Stimulated activated CD8-positive, alpha-beta memory T cell treated with anti-CD3 and anti-CD28 coated beads, Interleukin-4, amount 100 ng/mL, for 24 hours (primary cell): ENCODE measurements at places on chromosomes 7 and 10.

DNA sequence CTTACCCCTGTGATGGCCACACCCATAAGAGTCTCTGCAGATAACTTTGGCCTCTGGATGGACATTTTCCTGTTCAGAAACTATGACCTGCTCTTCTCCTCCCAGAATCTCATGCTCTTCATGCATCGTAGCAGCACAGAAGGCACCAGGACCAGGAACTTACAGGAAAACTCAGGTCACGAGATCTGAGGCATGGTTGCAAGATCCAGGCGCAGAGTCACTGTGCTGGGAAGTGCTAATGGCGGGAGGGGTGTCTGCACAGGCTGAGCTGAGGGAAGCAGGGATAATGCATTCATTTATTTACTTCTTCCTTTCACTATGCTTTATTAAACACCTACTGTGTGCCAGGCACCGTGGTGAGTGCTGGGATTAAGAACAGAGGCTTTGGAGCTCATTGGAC lies 48.2 kb upstream of the LOXL4 start:
- DNase-seq = no peak

- DNase-seq = no peak
Measured at GRCh38 chr10:132457328-132458070, 60.5 kb downstream of the PWWP2B start.

DNA sequence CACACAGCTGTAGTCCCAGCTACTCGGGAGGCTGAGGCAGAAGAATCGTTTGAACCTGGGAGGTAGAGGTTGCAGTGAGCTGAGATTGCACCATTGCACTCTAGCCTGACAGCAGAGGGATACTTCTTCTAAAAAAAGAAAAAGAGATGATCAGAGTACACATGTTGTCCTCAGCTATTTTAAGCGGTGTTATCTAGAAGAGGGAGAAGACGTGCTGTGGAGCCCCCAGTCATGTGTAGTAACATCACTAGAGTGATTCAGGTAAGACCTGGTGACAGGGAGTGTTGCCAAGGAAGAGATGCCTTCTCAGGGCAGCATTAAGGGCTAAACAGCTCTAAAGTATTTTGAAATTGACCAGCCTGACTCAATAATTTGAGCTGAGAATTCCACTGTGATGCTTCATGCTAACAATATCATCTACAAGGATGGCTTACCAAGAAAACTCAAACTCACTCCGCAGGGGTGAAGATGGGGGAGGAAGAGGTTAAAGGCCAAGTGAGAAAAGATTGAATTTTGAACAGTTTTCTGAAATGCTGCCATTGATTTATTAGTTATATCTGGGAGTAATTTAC lies 97.4 kb downstream of the KLF6 start:
- DNase-seq = no peak

- no peak for DNase-seq
Measured at GRCh38 chr7:99004216-99004615, 125.9 kb downstream of the TRRAP start.

GRCh38 chr7:111356941-111357340 lies 205.4 kb downstream of the IMMP2L start:
- DNase-seq = no peak

DNA sequence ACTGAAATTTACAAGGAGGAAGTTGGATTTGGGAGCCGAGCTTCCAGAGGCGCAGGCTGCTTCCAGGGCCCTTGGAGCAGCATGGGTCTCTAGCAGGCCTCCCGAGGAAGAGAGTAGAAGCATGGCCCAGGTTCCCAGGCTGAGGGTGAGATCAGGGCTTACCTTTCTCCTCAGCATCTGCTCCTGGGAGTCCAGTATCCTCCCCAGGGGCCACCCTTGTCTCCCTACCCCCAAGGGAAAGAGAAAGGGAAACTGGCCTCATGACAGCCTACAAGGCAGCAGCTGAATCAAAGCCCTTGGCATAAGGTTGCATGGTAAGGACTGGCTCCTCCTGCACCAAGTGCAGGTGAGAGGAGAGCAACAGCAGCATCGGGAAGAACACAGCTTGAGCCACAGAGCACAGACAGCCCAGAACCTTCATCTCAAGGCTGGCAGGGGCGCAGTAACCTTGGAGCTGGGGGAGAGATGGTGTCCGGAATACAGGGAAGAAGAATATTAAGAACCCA lies 114.5 kb downstream of the MARCHF5 start:
- no peak for DNase-seq

- no peak for DNase-seq
Measured at GRCh38 chr7:69652947-69653701, 54.8 kb downstream of the AUTS2 start.

GRCh38 chr10:84608126-84608525 lies 279.7 kb downstream of the CCSER2 start:
- no peak for DNase-seq

- DNase-seq = no peak
Measured at GRCh38 chr10:127968659-127969058, 61.8 kb downstream of the PTPRE start.

GRCh38 chr10:74179111-74179710 lies 28.2 kb downstream of the ADK start:
- no peak for DNase-seq

DNA sequence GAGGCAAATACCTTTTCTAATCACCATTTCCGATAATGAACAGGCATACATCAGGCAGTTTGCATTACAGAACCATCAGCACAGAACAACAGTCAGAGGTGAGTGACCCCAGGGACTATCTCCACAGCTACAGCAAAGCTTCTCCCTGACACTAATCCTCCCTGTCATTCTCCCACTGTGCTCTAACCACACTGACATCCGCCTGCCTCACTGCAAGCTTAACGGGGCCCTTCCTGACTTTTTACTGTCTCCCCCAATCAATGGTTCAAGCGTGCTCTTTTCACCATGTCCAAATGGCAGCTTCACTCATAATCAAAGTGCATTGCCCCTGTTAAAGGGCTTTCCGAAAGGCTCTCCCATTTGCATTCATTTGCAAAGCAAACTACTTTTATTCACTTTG lies 196.3 kb downstream of the DNAJC1 start:
- DNase-seq = no peak

DNA sequence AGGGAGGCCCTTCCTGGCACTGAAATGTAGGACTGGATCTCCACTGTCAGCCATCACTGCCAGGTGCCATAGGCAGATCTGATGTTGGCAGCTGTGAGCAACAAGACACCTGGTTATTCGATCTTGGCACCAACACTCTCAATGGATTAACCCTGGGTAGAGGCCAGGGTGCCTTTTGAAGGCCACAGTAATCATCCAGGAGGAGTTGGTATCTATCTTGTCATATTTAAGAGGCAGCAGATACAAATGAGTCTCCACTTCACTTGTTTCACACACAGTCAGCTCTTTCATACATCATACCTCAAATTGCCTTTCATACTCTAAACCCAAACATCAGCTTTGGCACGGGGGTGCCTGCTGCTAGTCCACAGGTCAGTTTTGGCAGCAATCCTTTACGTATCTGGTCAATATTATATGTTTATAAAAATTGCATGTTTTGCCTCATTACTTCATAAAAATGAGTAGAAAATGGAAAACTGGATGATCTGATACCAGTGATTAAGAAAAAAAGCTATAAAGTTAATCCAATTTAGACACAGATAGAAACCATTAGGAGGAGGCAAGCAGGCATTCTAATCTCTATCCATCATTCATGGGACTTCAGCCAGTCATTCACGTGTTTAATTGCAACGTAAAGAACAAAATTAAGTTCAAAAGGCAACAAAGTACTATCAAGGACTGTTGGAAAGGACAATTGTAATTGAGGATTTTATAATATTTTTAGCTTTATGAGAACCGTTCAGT lies 12.7 kb upstream of the CACUL1 start:
- DNase-seq = no peak

DNA sequence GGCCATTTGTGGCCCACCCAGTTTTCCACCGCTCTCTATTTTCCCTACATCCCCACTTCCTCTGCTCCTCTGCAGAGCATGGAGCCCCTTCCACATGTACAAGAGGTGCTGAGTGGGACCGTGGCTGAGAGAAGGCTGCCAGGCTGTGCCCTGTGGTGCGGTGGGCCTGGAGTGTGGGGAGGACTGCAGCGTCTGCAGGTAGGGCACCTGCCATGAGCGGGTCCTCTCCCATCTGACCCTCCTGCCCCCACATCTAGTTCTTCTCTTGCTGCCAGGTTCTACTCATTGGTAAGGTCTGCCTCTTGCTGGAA lies 145.6 kb upstream of the FAM20C start:
- DNase-seq = no peak

GRCh38 chr7:141483044-141483443 lies 68.2 kb upstream of the AGK start:
- no peak for DNase-seq

GRCh38 chr10:82392533-82392932 lies 517.5 kb downstream of the NRG3 start:
- DNase-seq = no peak

DNA sequence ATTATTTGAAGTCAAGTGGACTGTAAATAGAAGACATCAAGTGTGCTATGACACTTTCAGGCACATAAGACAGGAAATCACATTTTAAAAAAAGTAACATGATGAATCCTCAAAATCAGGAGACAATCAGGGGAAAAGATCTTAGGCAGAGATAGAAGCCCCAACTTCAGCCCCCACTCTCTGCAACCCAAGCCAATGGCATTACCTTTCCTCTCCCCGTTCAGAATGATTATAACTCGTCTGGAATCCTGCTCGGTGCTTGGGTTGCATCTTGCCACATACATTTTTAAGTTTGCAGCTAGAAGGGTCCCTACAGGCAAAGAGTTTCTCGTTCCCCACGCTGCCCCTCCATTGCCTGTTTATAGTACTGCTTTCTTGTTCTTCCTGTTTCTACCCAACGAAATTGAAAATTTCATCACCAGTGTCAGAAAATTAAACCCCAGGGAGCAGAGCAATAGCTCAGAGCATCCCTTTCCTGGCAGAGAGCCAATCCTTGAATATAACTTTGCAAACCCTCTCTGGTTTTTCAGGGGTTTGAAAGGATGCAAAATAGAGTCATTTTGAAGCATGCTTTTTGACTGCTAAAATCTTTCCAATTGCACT lies 260.5 kb upstream of the AOAH start:
- DNase-seq = no peak

- DNase-seq = peak; percentile 62
Measured at GRCh38 chr7:139043823-139044812, 8.3 kb upstream of the ZC3HAV1L start.

DNA sequence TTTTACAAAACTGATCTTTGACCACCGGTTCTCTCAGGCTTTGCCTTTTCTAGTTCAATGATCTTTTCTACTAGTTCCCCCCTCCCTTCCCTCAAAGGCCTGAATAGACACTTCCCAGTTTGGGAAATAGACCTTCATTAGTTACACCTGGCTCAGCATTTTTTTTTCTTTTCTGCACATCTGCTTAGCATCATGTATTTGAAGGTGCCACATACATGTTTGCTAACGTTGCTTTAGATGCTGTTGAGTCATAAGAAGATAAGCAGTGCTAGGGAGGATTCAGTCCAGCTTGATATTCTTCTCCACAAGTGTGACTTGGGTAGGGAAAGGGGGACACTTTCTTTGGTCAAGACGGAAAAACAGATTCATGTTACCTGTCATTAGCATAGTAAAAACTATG lies 78.3 kb downstream of the BICC1 start:
- no peak for DNase-seq

DNA sequence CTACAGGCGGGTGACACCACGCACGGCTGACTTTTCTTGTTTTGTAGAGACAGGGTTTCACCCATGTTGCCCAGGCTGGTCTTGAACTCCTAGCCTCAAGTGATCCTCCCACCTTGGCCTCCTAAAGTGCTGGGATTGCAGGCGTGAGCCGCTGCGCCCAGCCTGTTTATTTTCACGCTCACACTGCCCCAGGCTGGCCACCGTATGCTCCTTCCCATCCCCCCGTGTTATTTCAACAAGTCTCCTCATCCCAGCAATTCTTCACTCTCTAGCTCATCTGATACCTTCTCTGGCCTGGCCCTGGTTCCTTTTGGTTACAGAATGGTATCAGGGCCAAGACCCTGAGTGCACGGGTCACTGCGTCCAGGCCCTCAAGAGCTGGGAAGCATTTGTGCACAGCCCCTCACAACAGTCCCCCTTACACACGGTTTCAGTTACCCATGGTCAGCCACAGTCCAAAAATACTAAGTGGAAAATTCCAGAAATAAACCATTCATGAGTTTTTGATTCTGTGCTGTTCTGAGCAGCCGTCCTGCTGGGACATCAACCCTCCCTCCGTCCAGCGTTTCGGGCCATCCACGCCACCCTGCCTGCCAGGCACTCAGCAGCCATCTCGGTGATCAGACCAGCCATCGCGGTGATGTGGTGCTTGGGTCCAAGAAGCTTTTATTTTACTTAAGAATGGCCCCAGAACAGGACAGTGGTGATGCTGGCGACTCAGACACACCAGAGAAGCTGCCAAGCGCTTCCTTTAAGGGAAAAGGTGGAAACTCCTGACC lies 8.9 kb downstream of the COX19 start:
- DNase-seq = no peak

DNA sequence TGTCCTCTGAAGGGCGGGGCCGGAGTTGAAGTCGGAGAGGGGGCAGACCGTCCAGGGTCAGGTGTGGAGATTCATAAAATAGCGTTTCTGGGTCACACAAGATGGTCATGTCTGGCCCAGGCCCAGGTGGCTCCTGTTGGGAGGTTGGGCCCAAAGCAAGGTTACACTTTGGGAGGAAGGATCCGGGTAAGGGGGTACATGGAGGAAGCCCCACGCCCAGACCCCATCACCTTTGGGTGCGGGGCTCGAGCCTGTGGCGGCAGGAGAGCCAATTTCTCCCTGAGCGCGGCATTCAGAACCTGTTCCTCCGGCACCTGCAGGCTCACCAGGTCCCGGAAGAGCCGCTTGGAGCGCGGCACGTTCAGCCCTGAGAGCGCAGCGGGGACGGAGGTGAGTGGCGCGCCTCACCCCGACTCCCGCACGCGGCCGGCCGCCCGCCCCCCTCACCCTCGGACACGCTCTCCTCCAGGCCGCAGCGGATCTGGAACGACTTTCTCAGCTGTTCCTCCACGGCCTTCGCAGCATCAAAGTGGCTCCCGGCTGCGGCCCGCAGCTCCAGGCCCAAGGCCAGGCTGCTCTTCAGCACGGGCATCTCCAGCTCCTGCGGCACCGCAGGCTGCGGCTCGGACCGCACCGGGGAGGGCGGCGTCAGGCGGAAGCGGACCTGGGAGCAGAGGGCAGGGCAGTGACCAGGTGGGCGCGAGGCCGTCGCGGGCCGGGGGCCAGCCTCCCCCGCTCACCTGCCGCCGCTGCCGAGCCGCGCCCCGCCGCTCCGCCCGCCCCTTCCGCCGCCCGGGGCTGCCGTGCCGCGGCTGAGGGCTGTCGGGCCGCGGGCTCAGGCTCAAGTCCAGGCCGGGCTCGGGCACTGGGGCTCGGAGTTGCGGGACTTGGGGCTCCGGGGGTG lies 644 bp downstream of the PPP1R35 start:
- peak; percentile 24 for DNase-seq

GRCh38 chr7:100091411-100092181 lies 2.8 kb downstream of the COPS6 start:
- DNase-seq = no peak
